NCI-H1694 (cell line): ENCODE measurements at places on chromosomes 2 and 18.

DNA sequence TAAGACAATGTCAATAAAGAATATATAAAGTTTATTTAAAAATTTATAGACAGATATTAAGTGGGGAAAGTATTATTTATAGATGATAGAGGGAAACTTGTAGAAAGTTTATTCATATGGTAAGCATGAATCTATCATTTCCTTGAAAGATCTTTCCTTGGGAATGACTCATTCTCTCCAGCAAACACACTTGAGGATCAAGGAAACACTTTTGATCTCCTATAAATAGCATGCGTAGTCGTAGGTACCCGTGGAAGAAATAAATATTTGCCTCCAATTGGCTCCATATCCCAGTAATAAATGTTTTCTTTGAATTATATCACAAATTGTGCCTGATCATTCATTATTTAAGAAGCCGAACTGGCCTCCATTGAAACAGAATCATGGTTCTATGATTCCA lies 483.4 kb downstream of the RNF144A start:
- no peak for DNase-seq

DNA sequence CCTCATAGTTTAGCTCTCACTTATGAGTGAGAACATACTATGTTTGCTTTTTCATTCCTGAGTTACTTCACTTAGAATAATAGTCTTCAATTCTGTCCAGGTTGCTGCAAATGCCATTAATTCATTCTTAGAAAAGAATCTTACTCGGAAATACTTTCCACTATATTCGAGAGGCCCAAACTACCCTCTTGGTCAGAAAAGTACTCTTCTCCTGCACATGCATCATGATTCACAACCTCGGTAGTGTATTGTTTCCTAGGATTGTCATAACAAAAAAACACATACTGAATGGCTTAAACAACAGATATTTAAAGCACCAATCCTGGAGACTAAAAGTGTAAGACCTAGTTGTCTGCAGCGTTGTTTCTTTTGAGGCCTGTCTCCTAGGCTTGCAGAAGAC lies 364.0 kb upstream of the SLC14A2 start:
- DNase-seq = no peak

DNA sequence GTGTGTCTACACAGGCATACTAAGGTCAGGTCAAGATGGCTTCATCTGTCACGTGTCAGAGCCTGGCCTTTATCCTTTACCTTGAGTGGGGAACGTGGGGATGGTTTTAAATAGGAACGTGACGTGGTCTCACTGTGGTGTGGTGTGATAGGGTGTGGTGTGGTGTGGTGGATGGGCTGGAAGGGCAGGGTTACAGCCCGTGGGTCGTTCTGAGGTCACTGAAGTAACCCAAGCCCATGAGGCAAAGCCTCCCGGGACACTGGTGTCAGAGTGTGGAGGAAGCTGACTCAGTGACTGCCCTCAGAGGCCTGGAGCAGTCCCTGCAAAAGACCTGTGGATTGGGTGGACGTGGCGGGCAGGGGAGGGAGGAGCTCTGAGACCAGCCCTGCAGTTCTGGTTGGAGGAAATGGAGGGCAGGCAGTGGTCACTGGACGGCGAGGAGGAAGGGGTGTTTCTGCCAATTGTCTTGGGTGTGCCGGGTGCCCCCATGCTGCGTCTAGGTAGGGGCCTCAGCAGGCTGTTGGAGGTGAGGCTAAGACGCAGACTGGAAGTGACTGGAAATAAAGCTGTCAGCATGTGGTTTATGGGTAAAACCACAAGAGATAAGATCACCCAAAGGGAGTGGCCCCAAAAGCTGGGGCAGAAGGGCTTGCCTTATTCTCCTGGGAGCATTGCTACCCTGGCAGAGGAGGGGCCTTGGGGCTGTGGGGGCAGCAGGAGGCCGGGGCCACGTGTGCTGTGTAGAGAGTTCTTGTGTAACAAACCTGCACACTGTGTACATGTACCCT lies 84.8 kb downstream of the SH3RF3 start:
- no peak for DNase-seq

GRCh38 chr2:144161061-144161460 lies 358.9 kb downstream of the ZEB2 start:
- DNase-seq = no peak
